ENCODE measurements at places on chromosomes 1 and 21.

DNA sequence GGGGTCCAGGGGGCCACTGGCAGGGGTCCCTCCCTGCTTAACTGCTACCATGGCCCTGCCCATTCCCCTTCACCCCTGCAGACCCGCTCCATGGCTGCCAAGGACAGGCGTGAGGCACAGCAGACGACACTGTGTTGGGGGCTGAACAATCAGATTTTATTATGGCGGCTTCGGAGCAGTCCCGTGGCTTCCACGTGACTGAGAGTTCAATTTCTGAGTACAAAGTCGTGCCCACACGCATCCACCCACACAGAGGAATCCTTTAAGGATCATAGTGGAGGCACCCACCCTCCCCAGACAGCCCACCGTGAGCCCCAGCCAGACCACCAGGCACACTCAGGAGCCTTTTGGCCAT lies 1.5 kb downstream of the HES5 start:
- no peak for DNase-seq

DNA sequence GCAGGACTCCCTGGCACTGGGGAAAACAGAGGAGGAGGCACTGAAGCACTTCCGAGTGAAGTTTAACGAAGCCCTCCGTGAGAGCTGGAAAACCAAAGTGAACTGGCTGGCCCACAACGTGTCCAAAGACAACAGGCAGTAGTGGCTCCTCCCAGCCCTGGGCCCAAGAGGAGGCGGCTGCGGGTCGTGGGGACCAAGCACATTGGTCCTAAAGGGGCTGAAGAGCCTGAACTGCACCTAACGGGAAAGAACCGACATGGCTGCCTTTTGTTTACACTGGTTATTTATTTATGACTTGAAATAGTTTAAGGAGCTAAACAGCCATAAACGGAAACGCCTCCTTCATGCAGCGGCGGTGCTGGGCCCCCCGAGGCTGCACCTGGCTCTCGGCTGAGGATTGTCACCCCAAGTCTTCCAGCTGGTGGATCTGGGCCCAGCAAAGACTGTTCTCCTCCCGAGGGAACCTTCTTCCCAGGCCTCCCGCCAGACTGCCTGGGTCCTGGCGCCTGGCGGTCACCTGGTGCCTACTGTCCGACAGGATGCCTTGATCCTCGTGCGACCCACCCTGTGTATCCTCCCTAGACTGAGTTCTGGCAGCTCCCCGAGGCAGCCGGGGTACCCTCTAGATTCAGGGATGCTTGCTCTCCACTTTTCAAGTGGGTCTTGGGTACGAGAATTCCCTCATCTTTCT lies 75.5 kb downstream of the PIK3CD start:
- DNase-seq: no peak

DNA sequence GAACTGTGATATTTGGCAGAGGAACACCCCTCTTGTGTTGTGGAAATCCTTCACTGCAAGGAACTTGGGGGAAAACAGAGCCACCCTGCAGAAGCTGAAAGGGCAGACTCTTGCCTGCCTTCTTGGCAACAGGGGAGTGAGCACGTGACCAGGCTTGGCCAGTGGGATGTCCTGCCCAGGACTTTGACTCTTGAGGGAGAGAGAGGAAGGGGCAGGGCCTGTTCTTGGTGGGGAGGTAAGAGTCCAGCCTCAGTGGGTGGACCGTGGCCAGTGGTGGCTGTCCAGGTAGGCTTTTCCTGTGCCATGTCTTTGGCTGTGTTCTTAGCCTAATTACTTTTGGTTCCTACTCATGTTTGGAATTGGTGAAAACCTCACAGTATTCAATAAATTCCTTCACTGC lies 8.6 kb upstream of the AK2 start:
- DNase-seq: no peak

GRCh38 chr1:11719313-11720032 lies 16.5 kb upstream of the AGTRAP start:
- DNase-seq: peak; percentile 84

DNA sequence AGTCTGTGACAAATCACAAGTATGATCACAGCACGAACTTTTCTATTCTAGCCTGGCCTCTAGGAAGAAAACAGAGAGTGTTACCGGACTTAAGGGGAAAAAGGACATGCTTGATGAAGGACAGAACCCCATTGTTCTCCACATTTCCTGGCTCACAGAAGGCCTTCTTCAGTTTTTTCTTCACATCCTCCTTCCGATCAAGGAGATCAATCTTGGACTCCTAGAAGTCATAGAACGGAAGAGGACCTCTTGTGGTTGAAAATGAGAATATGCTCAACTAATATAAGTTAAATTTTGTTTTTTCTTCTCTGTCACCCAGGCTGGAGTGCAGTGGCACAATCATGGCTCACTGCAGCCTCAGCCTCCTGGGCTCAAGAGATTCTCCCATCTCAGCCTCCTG lies 30.3 kb downstream of the YARS1 start:
- DNase-seq: no peak

GRCh38 chr1:234281826-234282489 lies 91.3 kb upstream of the COA6 start:
- no peak for DNase-seq

GRCh38 chr1:203643213-203644045 lies 16.8 kb downstream of the ATP2B4 start:
- DNase-seq: no peak

GRCh38 chr1:236057546-236057945 lies 7.3 kb downstream of the NID1 start:
- no peak for DNase-seq

- DNase-seq: no peak
These were observed 15.5 kb downstream of the DPYD start for GRCh38 chr1:97905141-97905940.

- no peak for DNase-seq
These were observed 8.6 kb downstream of the CHODL start for GRCh38 chr21:18253221-18253620.

DNA sequence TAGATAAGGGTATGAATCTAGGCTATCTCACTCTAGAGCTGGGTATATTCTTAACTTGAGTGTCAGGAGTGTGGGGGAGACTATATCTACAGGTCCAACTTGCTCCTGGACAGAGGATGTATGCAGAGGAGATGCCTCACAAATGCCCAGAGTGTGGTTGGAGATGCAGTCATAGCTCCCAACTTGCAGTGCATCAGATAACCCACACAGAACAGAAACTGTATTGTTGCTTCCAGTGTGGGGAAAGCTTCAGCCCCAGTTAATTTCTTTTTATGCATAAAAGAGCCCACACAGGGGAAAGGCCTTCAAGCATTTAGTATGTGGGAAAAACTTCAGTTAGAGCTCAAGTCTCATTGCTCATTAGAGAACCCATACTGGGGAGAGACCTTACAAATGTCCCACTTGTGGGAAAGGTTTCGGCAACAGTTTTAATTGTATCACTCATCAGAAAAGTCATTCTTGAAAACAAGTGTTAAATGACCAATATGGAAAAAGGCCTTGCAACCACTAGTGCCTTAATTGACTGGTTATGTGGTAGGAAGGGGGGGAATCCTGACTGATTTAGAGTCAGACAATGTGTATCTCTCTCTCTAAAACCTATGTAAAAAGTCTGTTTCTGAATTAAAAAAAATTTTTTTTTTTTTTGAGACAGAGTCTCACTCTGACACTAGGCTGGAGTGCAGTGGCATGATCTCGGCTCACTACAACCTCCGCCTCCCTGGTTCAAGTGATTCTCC lies 67.9 kb downstream of the EBNA1BP2 start:
- no peak for DNase-seq

GRCh38 chr1:153750026-153750995 lies 22.5 kb downstream of the INTS3 start:
- no peak for DNase-seq

- no peak for DNase-seq
These were observed 41.9 kb upstream of the EPS8L3 start for GRCh38 chr1:109805486-109806165.

DNA sequence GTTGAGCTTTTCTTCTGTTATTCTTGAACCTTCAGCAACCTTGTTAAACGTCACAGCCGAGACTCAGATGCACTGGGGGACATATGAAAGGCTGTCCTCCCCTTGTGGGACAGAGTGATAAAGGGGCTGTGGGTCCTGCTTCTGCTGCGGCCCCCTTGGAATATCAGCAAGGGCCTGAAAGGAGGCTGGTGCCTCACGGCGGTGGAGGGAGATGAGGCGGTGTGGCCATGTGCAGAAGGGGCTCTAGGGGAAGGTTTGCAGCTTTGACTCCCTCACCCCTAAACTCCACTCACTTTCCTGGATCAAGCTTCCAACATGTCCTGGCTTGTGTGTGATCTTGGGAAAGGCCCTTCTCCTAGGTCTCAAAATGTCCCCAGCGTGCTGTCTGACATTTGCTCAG lies 270.7 kb upstream of the CSF3R start:
- DNase-seq: no peak

DNA sequence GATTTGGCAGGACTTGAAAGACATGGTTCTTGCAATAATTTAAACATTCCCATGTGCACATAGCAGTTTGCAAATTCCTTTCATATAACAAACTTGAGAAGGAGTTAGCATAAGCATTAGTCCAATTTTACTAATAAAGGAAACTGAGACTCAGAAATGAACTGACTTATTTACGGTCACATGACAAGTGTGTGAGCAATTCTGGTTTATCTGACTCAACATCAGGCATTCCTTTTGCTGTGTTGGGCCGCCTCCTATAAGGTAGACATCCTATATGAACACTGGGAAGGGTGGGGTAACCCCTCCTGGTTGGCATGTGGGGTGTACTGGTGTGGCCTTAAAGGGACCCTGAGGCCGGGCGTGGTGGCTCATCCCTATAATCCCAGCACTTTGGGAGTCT lies 8.5 kb upstream of the CPT2 start:
- no peak for DNase-seq

DNA sequence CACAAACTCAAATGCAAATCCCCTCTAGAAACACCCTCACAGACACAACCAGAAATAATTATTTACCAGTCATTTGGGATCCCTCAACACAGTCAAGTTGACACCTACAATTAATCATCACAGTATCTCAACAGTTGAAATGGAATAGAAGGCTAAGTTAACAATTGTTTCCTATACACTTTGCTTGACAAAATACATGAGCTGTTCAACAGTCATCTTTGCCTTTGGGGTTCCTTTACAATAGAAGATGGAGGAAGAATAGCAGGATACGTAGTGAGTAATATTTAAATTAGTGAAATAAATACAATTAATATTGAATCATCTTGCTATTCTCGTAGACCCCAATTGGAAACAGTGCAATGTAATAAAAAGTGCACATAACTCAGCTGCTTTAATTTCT lies 487.3 kb upstream of the ADAMTS5 start:
- DNase-seq: no peak

GRCh38 chr1:85605484-85606413 lies 25.2 kb downstream of the CCN1 start:
- no peak for DNase-seq

- no peak for DNase-seq
These were observed 74.9 kb downstream of the MIS18A start for GRCh38 chr21:32203877-32204480.

DNA sequence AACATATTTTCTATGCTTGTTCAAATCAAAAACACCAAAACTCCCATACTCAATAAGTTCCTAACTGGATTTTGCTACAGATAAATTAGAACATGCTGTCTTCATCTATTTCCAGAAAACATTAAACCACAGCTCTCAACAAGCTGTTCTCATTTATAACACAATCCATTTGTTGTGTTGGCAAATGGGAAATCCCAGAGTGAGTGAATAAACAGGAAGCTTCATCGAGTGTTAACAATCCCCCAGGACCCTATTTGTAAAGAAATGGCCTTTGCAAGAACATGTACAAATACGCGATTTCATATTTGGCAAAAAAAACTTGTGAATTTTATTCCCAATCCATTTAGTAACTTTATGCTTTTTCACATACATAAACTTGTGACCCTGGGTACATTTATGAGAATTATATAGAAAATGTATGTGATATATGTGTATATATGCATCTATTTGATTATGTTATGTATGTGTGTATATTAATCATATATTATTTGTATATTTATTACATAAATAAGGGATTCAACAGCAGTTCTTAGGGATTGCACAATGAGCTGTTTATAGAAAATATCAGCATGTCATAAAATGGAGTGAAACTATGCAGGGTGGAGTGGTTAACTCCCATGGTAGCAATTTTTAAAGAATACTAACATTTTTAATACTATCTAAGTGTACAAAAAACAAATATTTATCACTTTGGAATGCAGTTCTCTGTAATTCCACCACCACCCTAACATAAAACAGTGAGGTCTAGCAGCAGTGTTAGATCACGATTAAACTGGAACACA lies 160.0 kb downstream of the NEGR1 start:
- DNase-seq: no peak

DNA sequence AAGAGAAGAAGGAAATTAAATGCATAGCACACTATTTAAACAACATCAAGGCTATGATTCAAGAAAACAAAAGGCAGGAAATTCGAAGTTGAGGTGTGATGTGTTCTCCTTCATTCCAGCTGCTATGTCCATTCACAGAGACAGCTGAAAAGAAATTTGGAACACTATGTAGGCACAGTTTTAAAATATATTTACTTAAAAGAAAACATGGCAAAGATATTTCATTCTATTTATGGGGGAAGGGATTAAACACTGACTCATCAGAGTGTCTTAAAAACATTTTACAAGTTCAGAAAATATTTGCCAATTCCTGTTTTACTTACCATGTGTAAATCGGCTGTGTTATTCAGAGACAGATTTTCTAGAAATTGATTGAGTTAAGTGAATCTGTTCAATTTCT lies 39.4 kb upstream of the NGF start:
- no peak for DNase-seq

DNA sequence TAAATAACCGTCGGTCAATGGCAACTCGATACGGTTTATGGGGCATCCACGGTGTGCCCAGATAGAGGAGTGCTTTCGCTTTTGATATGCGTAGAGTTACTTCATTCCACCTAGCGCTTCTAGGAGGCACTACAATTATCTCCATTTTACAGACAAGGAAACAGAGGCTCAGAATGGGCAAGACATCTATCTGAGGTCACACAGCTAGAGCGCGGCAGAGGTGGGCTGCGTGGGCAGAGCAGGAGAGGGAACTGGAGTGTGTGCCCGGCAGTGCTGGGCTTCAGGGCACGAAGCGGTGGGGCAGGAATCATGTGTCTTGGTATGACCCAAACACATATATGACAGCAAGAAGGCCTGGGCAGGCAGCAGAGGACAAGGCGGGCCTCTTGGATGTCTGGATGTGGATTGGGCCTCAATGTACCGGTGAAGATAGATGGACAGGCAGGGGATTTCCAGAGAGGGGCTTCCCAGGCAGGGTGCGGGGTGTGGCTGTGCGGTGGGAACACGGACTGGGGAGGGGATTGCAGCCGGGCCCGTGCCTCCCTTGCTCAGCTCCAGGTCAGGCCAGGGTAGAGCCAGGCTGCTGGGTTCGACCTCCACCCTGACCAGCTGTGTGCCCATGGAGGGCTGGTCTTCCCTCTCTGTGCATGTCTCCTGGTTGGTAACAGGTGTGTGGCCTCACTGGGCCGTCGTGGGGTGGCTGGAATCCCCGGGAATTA lies 21.2 kb downstream of the TP73 start:
- no peak for DNase-seq
